ENCODE measurements at places on chromosomes 12 and 14. TPM values are rescaled to one million over a fixed set of nuclear protein-coding genes. Genes with fewer than 3 reads are reported as not detected.
A peak's percentile ranks its signal among the peaks of the same experiment; 100 is the strongest.

The CELA1 gene
- total RNA-seq = not detected

The CFAP251 gene
- 7.9 TPM for total RNA-seq

The OR4K13 gene
- not detected for total RNA-seq

The BMP4 gene
- 77.5 TPM for total RNA-seq

The SERPINA3 gene
- total RNA-seq = 7.2 TPM

DNA sequence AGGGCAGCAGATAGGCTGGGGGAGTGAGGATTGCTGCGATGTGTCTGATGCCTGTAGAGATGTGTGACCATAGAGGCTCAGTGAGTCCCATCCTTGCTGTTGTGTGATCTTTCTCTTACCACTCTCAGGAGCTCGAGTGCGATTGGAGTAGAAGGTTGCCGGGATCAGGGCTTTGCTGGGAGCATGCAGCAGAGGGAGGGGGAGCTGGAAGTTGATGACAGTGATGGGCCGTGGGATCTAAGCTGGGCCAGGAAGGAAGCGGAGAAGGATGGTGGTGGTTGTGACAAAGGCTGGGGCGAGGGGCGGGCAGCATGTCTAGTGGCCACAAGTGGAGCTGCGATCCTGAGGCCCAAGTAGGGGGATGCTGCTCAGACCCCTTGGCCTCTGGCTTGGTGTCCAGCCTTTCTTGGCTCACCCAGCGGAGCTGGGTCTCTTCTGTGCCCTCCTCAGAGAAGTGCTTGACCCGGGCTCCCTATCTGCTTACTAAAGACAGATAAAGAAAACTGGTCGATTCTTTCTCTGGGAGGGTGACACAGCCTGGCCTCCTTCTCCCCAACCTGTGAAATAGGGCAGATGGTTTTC, 66.2 kb downstream of the PRMT8 start:
- DNase-seq = no peak

DNA sequence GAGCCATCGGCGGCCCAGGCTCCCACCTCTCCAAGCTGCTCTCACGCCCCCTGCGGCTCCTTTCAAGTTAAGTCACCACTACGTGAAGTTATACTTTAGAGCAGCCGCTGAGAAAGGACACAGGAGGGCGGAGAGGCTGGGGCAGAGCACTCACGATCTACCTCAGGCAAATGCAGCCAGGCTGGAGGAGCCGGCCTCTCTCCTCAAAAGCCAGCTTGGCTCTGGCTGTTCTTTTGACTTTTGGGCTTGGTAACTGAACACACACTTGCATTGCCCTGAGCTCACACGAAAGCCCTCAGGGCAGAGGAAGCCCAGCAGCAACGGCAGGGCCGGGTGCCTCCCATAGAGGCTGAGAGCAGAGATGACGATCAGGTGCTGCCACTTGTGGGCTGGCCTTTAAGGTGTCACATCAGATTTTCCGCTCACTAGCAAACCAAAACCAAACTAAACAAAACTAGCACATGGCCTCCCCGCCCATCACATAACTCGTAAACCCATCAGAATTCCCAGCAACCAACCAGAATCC, 75.2 kb downstream of the PITPNM2 start:
- no peak for DNase-seq

- no peak for DNase-seq
Measured at GRCh38 chr12:34287437-34287836, 265.1 kb downstream of the ALG10 start.

DNA sequence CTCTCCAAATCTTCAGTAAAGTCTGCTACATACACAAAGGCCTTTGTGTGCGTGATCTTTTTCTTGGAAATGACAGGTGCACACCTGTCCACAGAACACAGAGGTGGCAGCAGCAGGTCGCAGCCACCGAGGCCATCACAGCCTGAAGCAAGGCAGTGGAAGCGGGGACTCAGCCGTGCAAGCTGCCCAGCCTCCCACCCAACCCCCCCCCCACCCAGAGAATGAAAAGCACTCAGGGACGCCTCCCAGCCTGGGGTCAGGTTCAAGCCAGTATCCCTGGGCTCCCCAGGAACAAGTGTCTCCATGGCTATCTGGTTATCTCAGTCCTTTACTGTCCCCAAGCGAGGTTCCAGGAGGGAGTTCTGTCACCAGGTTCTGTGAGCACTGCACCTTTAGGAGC, 31.2 kb upstream of the TSPAN9 start:
- no peak for DNase-seq

GRCh38 chr12:96510306-96510764, 21.0 kb downstream of the CFAP54 start:
- peak; percentile 42 for DNase-seq

GRCh38 chr12:51323317-51323960, 535 bp downstream of the BIN2 start:
- DNase-seq = no peak

GRCh38 chr14:65972891-65973290, 513.3 kb upstream of the CCDC196 start:
- DNase-seq = no peak

DNA sequence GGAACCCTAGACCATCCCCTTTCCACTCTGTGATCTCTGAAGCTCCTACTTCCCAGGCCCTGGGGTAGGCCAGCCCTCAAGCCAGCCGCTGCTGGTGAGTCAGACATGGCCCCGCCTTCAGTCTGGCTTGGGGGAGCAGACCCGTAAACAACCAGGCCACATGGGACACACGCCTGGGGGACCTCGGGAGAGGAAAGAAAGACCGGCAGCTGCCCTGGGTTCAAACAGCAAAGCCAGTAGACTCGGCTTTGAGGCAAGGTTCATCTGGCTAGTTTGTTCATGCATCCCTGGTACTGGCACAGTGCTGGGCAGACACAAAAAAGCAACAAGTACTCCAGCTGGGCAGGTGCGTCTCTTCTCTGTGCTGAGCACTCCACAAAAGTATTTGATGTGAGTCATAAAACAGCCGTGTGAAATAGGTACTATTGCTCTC, 101.9 kb downstream of the SETD3 start:
- DNase-seq = peak; percentile 4

DNA sequence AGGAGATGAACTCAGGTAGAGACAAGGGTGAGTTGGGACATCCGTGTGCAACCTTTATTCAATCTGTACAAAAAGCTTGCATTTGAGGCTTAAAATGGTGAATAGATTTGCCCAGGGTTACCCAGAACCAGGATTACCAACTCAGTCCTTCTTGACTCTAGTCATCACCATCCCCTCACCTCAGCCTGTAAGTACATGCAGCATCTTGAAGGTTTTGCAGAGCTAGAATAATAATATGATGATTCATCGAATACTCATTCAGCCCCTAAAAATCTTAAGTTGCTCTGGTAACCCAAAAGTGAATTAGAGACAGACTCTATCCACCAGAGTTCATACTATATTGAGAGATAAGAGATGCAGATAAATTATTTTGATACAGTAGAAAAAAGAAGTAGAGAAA, 90.3 kb downstream of the NKX2-1 start:
- peak; percentile 8 for DNase-seq

DNA sequence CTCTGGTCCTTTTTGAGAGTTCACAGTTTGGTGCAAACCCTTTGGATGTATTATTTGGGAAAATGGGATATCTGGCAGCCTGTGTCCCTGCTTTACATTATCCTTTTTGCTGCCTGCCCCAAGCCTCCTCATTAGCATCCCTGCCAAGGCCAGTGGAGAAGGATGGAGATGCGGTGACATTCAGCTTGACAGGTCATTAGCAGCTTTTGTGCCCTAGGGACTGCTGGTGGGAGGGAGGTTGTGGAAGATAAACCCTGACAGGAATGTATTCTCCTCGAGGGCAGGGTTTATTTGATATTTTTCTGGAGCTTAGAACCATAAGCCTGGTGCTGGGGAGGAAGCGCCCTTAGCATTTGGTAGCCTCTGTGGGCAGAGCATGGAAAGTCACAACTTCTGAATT, 49.3 kb downstream of the PTPN11 start:
- no peak for DNase-seq

GRCh38 chr14:76313303-76313702, 62.6 kb upstream of the ESRRB start:
- no peak for DNase-seq

- DNase-seq = no peak
Measured at GRCh38 chr14:38056270-38056669, 151.4 kb upstream of the SSTR1 start.

- peak; percentile 86 for DNase-seq
Measured at GRCh38 chr14:79018836-79019235, 848.7 kb downstream of the NRXN3 start.

DNA sequence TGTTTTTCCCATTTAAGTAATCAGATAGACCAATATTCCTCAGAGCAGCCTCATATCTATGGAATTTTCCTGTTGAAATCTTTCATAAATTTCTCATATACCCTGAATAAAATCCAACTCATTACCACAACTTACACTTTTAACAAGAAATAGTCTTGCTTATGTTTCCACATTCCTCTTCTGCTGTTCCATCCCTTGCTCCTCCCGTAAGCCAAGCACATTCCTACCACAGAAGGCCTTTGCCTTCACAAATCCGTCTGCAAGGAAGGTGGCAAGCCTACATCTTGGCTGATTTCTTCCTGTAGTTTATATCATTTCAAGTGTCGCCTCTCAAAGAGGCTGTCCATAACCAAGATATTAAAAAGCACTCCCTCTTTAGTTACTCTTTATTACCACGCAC, 127.7 kb downstream of the C12orf50 start:
- DNase-seq = peak; percentile 1

- DNase-seq = peak; percentile 20
Measured at GRCh38 chr14:51093371-51094281, 1.3 kb downstream of the TRIM9 start.

DNA sequence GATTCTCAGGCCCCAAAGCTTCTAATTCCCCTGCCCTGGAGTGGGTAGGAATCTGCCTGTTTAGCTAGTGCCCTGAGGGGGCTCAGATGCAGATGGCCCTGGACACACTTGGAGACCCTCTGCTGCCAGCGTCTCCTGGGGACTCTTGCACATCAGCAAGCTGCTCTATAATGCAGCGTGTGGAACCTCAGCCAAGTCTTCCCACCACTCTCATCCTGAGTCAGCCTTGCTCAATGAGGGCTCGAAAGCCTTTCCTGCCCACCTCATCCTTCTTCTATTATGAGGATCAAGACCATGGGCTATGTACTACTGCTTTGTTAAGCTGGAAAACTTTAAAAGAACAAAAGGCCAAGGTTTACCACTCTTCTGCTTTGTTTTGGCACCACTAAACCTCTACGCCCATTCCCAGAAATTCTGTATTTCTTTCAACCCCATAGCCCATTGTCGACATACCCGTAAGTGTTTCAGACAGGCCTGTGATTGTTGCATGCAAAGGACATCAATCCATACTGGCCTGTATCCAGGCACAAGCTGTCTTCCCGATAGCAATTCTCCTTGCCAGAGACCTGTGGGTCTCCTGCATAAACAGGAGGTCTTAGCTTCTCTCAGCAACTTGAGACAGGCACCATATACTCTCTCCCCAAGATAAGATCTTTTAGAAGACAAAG, 246.9 kb downstream of the DPF3 start:
- DNase-seq = peak; percentile 91

- no peak for DNase-seq
Measured at GRCh38 chr12:39065455-39065854, 160.1 kb upstream of the CPNE8 start.

DNA sequence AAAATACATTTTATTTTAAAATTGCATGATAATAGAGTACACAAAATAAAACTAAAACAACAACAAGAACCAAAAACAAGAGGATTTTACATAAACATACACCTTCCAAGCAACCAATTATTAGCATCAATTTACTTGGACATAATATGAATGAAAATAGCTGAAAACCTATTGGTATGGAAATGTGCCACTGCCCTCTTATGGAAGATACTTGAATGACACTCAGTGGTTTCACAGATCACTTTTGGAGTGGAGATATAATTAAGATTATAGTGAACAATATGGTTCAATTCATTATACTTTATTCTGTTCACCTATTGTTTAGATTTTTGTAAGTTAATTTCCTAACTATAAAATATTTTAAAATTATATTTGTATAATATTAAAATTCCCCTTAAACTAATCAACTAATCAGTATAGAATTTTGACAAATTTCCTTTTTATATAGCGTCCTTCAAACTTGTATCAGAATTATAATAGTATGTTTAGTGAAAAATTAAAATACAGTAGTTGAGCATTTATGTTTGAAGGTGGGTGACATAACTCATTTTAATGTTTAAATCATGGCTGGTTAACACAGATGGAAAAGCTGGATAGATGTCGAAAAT, 70.1 kb downstream of the SLC6A15 start:
- peak; percentile 37 for DNase-seq

DNA sequence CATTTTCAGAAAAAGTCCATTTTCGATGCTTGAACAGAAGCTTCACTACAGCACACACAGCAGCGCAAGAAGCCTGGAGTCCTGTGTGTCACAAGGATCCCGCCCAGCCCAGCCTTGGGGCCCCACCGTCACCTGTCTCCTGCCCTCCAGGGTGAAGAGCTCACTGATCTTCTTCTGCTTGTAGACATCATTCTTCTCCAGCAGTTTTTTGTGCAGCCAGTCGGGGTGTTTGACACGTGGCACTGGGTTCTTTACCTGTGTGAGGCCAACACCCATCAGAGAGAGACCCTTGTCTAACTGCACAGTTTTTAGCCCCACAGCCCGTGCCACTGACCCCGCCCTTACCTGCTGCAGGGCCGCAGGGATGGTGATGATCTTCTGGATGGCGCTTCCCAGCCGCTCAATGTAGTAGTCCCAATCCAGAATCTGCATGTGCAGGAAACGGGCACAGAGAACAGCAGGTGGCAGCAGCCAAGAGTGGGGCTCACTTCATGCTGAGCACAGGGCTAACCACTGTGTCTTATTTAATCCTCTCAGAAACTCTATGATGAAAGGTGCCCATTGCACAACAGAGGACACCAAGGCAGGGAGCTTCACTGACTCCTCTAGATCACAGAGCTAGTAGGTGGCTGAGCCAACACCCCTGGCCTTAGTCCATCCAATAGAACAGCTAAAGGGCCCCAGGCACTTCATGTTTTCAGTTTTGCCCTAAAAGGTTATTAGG, 30.0 kb downstream of the POLE start:
- no peak for DNase-seq

DNA sequence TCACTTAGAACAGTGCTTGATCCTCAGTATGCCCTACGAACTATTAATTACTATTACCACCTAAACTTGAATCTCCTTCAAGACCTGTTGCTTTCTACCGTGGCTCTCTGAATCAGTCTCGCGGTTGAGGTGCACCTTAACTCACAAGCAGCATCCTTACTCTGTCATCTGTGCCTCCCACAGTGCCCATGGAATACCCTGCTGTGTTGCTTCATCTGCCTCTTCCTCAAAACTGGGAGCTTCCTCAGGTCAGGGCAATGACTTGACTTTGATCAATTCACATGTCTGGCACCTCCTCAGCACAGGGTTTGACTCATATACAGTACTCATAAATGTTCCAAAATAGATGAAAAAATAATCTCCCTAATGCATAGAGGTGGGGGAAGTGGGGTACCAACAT, 305.9 kb downstream of the NUAK1 start:
- DNase-seq = no peak
